ENCODE measurements at places on chromosomes 11 and 22.

GRCh38 chr22:44814266-44815098 lies 62.1 kb downstream of the ARHGAP8 start:
- no peak for DNase-seq

GRCh38 chr11:43575913-43576310 lies 104.6 kb upstream of the HSD17B12 start:
- no peak for DNase-seq

DNA sequence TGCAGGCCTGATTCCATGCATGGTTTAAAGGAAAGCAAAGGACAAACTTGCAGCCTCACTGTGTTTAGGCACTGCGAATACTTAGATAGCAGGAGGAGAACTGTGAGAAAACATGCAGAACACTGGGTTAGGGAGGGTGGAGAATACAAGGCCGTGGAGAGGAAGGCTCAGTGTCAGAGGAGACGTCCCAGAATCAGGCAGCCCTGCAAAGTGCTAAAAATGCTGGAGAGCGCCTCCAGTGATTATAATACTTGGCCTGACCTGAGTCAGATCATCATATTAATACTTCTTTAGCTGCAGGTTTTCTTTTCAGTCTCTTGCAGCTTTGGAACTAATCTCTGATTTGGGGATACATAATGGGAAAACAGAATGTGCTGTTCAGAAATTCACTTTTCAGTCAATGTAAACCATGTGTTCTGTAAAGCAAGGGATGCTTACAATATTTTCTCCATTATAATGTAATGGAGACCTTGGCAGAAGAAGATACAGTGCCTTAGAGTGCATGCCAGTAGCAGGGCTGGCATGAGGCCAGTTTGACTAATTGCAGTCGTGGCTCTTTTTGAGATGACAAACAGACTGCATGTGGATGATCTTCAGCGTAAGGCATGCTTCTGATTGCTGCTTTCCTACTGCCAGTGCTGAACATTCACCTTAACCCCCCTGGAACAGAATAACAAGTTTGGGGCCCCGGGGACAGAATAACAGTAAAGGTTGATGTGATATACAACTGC lies 16.8 kb downstream of the EXT2 start:
- no peak for DNase-seq

DNA sequence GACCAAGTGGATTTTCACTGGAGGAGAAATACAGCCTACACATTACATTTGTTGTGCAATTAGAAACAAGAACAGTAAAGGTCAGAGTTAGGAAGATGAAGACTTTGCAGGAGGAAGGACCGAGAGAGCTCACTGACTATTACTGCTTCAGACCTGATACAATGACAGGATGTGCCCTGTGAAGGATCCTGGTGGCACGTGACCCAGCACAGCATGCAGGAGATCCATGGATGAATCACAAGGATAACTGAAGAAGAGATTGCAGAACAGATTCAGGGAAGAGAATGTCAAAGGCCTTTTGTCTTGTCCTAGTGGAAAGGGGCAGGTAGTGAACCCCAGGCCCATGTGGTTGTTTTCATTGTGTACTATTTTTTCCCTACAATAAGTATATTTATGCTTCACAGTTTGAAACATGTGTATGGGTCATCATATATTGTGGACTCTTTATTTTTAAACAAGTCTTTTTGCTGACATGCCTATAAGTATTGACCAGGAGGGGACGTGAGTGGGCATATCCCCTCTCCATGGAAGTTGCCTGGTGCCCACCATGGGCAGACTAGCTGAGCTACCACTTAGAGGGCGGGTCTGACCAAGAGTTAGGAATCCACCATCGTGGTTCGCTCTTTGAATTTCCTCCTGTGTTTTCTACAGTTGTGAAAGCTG lies 44.3 kb downstream of the RASSF10 start:
- DNase-seq = no peak

GRCh38 chr11:64856382-64857227 lies 12.2 kb upstream of the CDC42BPG start:
- DNase-seq = no peak

DNA sequence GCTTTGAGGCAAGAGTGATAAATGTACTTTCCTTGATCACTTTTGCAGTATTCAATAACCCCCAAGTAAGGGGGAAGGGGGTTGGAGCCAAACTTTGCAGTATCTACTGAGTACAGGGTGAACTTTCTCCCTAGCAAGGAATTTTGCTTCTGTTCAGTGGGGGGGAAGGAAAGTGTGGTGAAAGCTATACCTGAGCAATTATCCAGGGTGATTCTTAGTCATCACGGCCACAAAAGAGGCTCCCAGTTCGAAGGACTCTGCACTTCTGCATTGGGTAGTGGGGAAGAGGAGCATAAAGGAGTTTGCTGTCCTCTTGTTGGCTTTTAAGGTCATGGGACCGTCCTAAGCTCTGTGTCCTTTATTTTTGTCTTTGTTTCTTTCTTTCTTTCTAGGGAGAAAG lies 346.5 kb upstream of the SYN3 start:
- no peak for DNase-seq

- DNase-seq = no peak
These were observed 1.1 kb upstream of the FANCF start for GRCh38 chr11:22626573-22627239.

GRCh38 chr11:10952872-10953271 lies 95.0 kb upstream of the ZBED5 start:
- DNase-seq = no peak

- no peak for DNase-seq
These were observed 79.5 kb downstream of the PDE2A start for GRCh38 chr11:72594493-72595291.

GRCh38 chr22:36366291-36366708 lies 21.5 kb downstream of the MYH9 start:
- DNase-seq = no peak

GRCh38 chr11:86246293-86246675 lies 1.7 kb downstream of the EED start:
- DNase-seq = no peak

DNA sequence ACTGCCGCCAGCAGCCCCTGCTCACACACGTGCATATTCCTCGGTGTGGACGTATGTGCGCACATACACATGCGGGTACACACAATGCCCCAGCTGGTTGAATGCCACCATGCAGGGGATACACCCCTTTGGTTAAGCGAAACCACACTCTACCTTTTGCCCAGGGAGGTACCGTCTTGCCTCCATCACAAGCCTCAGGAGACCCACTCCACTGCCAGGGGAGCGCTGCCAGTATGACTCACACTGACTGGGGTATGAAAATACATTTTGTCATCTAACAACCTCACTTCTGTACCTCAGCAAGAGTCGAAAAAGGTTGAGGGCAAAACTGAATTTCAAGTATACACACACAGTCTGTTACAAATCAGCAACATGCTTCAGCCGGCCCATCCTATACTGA lies 39.4 kb downstream of the TMEM45B start:
- DNase-seq = no peak

- no peak for DNase-seq
These were observed 28.5 kb downstream of the ADORA2A start for GRCh38 chr22:24455751-24456426.

- DNase-seq = no peak
These were observed at the start of gene OSBPL5 for GRCh38 chr11:3165152-3165705. Gene OSBPL5 (minus strand): TSS chr11:3165310. CDS start chr11:3129148, 36,162 bp downstream.

DNA sequence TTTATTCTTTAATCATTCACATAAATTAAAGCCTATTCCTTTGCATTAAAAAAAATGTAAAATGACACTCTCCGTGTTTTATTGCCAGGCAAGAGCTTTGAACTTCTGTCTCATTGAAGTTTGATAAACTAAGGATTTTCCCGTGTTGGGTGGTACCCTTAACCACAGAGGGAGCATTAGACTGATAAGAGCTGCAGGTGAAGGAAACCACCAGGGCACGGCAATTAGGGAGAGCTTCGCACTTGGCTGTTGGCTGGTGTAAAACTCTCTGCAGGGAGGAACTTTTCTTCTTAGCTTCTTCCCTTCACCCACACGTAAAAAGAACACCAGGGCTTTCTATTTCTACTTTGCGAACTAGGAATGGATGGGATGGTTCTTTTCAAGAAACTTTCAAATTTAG lies 47.0 kb downstream of the CSTPP1 start:
- DNase-seq = no peak

GRCh38 chr11:126378763-126379162 lies 23.3 kb downstream of the ST3GAL4 start:
- no peak for DNase-seq

- no peak for DNase-seq
These were observed 22.9 kb upstream of the THY1 start for GRCh38 chr11:119445850-119446249.

DNA sequence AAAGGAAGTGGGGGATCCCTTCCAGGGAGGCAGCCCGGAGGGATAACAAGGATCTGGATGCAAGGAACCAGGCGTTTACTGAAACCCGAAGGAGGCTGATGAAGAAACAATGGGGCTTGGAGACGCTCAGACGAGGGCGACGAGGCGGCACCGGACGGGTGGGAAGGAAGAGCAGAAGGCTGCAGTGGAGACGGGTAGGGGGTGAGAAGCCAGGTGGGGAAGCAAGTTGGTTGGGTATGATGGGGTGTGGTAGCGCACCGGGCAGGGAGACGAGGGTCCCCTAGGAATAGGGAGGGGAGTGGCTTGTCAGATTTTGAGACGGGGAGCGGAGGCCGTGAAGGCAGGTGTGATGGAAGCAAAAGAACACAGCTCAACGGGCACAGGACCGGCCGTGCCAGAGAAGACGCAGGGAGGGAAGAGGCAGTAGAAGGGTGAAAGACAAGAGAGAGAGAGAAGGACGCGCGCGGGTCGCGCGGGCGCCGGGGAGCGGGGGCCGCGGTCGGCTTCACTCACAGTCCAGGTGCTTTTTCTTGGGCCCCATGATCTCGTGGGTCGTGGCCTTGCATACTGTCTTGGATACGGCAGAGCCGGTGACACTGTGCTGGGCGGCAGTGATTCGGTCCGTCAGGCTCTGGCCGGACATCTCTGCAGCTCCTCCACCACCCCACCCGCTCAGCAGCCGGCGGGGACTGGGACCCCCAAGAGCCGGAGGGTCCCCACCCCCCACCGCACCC lies 579 bp downstream of the PICALM start:
- peak; percentile 42 for DNase-seq

DNA sequence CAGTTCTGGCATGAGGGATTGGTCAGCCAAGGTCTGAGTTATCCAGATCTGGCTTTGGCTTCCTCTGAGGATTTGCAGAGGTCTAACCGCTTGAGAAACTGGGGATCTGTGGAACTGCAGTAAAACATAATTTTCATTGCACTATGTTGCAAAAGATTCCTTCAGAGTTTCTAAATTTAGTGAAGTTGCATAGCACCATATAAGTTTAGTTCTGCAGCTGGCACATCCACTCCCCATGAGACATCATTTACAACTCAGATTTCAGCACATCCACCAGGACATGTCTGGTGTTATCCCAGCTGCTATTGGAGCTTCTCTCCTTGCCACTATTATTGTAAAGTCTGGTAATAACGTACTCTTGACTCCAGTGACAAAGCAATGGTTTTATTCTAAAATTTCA lies 181.5 kb downstream of the CWF19L2 start:
- DNase-seq = no peak

DNA sequence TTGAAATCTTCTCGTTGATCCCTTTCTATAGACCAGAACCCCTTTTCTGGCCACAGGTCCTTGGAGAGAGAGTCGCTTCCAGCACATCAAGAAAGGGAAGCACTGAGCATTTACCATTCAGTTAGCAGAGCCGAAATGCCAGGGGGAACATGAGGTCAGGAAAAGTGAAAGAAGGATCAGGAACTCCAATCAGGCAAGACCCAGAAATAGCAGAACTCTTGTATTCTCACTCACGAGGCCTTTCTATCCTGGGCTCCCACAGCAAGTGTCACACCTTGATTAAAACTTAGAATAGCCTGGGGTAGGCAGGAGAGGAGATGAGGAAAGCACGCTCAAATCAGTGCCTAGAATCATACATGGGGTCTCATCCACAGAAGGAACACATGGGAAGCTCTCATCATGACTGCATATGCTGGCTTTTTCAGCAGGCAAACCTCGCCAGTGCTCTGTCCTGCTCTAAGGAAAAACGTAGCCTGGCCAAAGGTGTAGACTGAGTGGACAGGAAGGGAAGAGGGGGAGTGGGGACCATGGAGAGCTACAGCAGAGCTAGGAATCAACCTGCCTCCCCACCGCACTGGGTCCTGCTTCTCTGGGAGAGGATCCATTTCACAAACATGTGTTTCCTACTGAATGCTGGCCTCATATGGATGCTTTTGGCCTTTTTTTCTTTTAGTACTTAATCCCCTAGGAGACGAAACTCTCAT lies 40.5 kb downstream of the OPCML start:
- DNase-seq = no peak

GRCh38 chr11:65102142-65103095 lies 6.4 kb downstream of the VPS51 start:
- DNase-seq = no peak

GRCh38 chr11:115845872-115846271 lies 341.7 kb upstream of the CADM1 start:
- DNase-seq = no peak

GRCh38 chr22:19082793-19083192 lies 39.4 kb downstream of the DGCR2 start:
- DNase-seq = no peak

DNA sequence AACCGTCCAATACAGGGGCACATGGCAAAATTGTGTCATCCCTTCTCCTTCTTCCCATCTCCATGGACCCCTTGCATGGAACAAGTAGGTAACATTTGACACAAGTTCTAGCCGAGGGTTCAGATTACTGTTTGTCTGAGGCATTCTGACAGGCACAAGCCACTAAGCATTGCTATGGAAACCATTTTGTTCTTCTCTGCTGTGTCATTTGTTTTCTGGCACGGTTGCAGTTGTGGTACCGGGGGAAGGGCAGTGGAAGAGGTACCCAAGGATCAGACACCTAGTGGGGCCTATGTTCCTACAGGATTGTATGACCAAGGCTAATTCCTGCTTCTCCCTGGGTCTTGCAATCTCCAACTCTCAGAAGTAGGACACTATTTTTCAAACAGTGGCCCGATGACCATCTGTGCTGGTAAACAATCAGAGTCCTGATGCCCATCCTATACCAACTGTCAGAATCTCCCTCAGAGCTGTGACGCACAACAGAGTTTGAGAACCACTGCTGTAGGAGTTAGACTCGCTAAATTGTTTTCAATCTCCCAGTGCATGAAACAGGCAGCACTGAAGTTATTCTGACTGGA lies 69.3 kb downstream of the KCNC1 start:
- no peak for DNase-seq

GRCh38 chr11:47186700-47187695 lies 764 bp upstream of the PACSIN3 start:
- DNase-seq = peak; percentile 77

- DNase-seq = peak; percentile 14
These were observed 1.7 kb downstream of the PICALM start for GRCh38 chr11:86067009-86067850.

DNA sequence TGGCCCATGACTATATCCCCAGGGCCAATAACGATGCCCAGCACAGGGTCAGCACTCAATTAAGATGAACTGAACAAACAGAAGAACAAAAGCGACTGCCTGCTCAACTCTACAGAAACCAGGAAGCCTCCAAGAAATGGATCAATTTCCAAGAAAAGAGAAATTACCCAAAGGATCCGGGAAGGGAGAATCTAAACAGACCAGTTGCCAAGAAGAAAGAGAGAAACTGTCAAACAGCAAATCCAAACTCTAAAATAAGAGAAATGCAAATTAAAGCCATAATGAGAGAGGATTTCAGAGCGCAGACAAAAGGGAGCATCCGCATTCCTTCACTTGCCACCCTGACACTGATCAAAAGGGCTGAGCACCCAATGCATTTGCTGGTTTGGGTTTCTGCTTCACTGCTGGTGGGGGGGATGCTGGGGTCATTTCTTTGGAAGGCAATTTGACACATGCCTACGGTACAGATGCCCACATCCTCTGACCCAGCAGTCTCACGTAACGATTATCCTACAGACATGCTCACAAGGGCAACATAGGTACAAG lies 37.7 kb upstream of the RFPL3 start:
- DNase-seq = no peak

Data from GM20000 (cell line).